Pancreas (tissue), 10 donors: ENCODE measurements at places on chromosomes 1 and 21. TPM values are rescaled to one million over a fixed set of nuclear protein-coding genes. Genes with fewer than 3 reads are reported as not detected.

Gene LY9
- total RNA-seq, result 0.55 TPM

DNA sequence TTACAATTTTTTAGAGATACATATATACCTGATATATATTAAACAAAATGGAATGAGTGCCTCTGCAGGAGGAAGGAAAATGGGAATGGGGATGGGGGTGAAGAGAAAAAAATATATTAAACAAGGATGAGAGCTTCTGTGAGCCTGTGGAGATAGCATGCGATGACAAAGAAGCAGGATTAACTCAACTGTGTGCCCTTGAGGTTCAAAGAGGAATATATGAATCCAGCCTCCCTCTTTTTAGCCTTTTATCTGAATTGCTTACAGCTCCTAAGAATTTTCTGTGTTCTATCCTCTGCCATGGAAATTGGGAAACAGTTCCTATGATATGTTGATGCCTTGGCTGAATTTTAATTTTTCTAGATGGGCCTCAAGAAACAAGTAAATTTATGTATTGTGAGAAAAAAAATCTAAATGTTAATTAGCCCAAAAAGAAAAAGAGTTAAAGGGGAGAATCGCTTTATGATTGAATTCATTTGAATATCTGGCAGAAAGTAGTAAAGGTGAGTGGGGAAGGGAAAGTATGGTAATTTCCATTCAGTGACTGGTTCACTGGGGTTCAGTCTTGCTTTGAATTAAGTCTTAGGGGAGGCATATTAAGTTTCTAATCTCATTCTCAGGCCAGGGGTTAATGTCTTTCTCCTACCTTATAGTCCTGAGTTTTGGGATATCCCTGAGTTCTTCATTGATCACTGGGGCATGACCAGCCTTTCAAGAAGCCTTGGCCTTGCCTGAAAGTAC is 106.3 kb upstream of the HMCN1 start:
- H3K27ac ChIP-seq, result no peak overlapping the region
- no peaks in the 10 kb centered on the region for H3K27me3 ChIP-seq
- H3K4me3 ChIP-seq, result no peak overlapping the region
- no peaks in the 10 kb centered on the region for H3K4me1 ChIP-seq

DNA sequence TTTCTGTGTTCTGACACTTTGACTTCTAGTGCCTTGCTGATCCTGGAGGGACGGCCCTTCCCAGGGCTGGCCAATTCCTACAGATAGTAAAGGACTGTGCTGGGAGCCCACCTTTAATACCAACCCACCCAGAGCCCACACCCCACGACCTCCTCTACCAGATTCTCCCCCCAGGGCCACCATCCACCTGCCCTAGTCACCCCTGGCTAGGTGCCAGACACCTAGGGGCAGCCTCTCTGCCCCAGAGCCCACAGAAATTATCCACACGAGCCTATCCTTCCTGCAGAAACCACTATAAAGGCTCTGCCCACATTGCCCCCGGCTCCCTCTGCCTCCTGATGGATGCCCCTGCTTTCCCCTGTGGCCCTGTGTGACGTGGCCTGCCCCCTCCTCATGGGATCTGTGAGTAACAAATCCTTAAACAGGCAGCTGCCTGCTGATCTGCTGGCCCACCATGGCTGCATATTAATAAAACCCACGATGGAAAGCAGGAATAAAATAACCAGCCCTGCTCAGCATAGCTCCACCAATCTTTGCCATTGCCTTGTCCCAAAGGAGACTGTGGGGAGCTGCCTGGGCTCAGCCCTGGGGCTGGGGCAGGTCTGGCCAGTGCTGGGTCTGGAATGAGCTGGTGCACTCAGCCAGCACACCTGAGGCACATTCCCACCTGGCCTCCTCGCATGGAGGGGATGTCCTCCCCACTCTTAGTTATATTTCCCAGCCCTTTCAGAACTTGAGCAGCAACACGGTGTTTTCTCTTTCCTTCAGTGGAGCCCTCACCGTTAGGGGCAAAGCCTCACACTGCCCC is 488.5 kb downstream of the NPHP4 start:
- no peaks in the 10 kb centered on the region for H3K27me3 ChIP-seq
- no peak for DNase-seq
- H3K27ac ChIP-seq, result no peak overlapping the region
- no peaks in the 10 kb centered on the region for H3K4me1 ChIP-seq

DNA sequence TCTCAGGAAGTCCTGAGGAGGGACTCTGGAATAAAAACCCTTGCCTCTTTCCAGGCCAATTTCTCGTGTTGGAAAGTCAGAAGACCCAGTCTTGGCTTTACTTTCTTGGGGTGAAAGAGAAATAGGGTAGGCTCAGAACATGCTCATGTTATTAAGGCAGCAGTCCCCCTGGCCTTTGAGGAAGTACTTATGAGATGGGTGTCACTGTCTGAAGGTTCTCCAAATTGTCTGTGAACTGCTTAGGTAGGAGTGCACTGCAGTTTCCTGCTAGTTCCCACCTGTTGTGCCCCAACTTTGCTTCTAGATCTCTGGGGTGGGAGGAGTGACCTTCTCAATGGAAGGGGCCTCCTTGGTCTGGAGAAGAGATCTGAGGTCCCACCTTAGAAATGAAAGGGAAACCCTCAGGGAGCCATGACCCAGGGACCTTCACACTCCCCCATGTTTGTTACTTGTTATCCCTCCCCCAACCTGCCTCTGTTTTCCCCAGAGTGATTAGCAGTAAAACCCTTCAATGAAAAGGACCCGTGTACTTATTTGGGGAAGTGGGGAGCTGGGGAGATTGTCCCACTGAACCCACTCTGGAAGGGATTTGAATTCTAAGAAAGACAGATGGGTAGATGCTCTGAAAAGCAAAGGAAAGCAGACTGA is 5.7 kb downstream of the ZNF691 start:
- H3K27ac ChIP-seq, result no peak overlapping the region
- H3K4me1 ChIP-seq, result no peaks in the 10 kb centered on the region
- H3K36me3 ChIP-seq, result no peaks in the 10 kb centered on the region
- no peak for DNase-seq

DNA sequence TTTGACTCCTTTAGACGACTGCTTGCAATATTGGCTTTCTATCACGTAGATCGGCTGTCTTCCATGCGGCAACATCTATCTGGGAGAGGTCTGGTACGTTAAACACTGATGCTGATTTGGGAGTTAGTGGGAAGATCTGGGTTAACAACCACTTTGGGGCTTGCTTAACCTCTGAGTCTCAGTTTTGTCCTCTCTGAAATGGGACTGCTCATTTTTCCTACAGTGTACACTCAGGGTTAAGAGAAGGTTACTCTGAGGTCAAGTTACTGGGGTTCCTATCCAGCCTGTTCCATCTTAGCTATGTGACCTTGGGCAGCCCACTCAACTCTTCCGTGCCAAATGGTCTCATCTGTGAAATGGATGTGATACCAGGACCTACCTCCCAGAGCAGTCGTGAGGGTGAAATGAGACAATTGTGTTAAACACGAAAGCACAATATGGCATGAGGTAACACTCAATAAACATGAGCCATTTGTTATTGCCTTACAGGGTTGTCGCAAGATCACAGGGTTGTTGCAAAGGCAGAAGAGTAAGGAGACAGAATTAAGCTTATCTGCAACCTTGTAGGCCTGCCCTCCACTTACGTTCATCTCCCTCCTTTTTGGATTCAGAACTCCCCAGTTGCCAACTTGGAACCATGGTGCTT is 5.6 kb downstream of the ABCA4 start:
- no peaks in the 10 kb centered on the region for H3K4me1 ChIP-seq
- H3K4me3 ChIP-seq, result no peak overlapping the region
- no peaks in the 10 kb centered on the region for H3K27me3 ChIP-seq
- no peak overlapping the region for H3K27ac ChIP-seq
- H3K36me3 ChIP-seq, result no peaks in the 10 kb centered on the region

DNA sequence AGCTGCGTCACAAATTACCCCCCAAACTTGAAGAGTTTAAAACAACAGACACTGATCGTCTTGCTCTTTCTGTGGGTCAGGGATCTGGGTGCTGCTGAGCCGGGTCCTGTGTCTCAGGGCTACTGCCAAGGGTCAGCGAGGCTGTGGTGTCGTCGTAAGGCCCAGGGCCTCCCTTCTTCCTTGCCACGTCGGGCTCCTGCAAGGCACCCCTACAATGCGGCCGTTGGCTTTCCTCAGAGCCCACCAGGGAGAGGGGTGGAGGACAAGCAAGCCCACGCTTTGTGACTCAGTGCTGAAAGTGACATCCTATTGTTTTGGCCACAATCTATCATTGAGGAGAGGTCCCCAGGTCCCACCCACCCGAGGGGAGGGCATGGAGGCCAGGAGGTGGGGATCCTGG is 7.7 kb upstream of the FBLIM1 start:
- DNase-seq, result no peak
- H3K36me3 ChIP-seq, result no peaks in the 10 kb centered on the region
- H3K27me3 ChIP-seq, result no peaks in the 10 kb centered on the region
- no peak overlapping the region for H3K4me3 ChIP-seq
- no peak overlapping the region for H3K27ac ChIP-seq
- no peaks in the 10 kb centered on the region for H3K4me1 ChIP-seq

DNA sequence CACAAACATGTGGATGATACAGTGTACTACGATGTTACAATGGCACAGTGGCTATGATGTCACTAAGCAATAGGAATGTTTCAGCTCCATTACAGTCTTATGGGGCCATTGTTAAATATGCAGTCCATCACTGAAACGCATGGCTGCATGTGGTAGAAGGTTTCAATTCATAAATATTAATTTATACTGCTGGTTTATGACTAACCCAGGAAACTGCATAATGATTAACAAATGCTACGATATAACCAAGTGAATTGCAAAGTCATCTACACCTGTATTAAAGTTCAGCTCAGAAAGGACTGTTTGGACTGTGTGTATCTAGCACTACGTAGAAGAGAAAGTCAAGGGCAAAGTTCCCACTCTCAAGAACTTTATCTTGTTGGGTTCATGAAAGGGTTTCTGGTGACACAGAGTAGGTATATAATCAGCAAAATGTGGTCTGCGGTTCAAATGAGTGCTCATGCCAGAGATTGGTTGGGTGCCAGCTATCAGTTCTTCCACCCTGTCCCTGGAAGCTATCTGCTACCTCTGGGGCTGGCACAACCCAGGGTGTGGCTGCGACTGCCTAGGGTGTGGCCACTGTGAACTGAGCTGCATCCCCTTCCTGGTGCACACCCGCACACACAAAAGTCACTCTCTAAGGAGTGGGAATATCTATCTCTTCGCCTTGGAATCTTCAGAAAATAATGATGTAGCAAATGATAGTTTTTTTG is 14.8 kb downstream of the MGST3 start:
- H3K27me3 ChIP-seq, result no peaks in the 10 kb centered on the region
- no peaks in the 10 kb centered on the region for H3K36me3 ChIP-seq
- no peak overlapping the region for H3K27ac ChIP-seq
- DNase-seq, result peak; percentile 34
- no peak overlapping the region for H3K4me3 ChIP-seq

DNA sequence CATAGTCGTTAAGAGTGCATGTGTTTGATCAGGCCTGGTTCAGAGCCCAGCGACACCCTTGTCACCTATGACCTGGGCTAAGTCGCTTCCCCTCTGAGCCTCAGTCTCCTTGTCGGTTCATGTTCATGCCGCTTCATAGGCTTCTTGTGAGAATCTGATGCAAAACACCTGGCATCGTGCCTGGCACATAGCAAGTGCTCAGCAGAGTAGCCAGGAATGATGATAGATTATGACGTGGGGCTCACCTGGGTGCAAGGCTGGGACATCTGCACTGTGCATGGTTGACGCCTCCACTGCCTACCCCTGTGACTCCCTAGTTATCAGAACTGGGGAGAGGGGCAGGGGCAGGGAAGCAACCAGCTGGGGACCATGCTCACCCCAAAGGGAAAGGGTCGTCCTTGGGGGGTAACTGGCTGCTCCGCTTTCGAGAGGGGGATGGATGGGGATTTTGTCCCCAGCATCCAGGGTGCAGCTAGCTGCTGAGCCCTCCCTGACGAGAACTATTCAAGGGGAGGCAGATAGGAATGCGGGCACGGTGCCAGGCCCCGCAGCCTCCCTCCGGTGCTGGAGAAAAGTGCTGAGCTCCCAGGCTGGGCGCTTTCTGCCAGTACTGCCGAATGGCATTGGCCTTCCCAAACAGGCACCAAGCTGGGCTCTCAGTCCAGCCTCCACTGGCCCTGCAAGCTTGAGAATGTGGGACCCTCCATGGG is 9.3 kb downstream of the EFHD2 start:
- H3K27me3 ChIP-seq, result no peaks in the 10 kb centered on the region
- H3K4me3 ChIP-seq, result no peak overlapping the region
- peaks cover 75% of the 10 kb centered on the region for H3K4me1 ChIP-seq
